ENCODE measurements at places on chromosomes 12 and 14.

DNA sequence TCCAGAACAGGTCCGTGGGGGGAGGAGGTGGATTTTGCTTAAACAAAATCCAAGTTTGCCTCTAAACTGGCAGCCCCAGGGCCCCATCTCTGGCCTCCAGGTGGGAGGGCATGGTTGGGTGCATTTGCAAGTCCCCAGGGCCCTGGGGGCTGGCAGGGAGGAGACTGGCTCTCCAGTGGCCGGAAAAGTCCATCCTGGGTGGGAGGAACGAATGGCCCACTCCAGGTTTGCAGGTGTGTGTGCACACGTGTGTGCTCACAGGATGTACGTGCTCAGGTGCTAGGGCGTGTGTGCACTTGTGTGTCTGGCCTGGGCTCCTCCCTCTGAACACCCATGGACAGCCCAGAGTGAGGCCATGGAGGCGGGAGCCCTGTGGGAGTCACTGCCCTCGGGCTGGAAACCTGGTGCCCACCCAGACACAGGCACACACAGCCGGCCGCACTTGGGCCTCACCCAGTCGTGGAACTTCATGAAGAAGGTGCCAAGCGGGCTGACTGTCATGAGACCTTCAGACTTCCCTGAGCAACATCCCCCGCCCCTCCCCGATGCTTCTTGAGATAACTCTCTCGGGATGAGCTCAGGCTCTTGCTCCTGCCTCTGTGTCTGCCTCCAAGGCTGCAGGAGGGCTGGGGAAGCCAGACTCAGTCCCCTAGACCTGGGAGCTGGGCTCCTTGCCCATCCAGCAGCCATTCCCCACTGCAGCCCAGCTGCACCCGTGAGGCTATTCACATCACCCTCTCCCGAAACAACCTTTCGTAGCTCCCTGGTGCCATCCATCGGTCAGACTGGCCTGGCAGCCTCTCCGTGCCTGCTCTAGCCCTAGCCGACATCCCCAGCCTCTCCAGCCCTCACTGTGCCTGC lies 9.4 kb downstream of the AHNAK2 start:
- no peak for DNase-seq

DNA sequence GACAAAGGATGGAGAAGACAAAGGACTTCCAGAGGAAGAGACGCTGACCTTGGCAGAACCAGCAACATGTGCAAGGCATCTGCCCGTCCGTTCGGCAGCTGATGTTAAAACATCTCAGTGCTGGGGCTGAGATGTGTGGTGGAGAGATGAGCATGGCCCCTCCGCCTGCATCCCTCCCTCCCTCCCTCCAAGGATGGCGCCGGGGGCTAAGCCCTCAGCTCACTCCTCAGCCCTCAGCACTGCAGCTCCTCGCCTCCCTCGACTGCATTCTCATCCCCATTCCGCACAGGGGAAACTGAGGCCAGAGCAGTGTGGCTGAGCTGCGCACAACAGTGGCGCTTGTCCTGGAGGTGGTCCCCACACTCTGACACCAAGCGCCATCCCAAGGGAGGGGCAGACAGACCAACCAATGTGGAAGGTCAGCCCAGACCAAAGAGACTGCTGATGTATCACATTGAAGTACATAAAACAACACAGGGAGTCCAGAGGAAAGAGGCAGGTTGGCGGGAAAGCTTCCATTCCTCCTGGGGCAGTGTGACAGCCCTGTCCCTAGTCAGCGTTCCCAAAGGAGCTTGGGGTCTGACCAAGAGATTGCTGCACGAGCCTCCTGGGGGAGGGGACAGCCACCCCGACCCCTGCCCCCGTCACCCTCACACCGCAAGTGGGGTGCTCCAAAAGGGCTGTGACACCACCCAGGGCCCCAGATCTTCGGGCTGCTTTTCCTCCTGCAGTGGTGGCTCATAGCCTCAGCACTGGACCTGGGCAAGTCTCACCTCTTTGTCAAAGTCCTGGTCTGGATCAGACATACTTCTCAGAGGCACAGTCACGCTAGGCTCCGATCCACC lies 15.1 kb downstream of the AMN start:
- DNase-seq = no peak

DNA sequence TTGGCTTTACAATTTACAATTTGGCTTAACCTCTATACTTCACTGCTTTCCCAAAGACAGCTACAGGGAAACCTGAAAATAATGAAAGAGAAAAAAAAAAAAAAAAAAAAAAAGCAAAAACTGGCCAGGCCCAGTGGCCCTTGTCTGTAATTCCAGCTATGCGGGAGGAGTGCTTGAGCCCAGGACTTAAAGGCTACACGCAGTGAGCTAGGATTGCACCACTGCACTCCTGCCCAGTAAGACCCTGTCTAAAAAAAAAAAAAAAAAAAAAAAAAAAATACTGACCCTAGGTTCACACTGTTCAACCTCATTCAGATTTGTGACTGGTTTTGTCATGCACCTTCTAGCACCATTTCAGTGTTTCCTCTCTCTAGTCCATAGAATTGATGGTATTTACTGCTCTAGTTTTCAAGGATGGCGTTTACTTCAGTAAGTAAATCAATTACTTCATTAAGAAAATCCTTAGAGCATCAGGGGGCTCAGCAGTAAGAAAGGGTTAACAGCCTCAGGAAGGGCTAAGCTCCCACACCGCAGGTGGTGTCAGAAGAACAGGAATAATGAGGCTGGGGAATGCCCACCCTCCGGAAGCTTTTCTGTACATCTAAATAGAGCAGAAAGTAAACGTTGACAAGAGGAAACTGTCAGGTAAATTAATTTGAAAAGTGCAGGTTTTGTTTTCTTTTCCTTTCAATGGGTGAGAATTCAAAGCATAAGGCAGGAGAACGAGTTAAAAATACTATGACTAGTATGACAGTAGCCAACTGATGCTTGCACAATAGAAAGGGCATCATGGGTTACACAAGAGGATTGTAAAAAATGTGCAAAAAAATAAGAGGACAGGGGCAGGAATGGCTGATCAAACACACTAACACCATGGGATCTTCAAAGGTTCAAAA lies 115.0 kb upstream of the MDM1 start:
- no peak for DNase-seq

DNA sequence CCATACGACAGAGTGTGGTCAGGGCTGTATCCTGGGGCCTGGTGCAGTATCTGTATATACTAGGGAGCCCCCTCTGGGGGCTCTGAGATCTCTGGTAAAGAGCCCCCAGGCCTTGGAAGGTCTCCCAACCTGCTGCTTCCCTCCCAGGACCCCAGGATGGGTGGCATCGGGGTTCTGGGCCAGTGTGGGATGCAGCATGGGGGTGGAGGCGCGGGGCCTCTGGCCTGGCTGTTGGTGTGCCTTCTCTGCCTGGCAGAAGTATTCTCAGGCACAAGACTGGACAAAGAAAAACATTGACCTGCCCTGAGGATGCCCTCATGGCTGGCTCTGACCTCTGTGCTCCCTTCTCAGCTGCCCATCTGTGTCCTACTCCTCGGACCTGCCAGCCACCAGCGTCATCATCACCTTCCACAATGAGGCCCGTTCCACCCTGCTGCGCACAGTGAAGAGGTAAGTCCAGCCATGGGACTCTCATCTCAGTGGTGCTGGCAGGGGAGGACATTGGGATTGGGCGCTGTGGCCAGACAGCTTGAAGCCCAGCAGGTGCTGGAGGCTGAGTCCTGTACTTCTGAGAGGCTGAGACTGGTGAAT lies 64.5 kb downstream of the GALNT16 start:
- DNase-seq = no peak

GRCh38 chr14:96754162-96754844 lies 42.9 kb upstream of the VRK1 start:
- DNase-seq = no peak

DNA sequence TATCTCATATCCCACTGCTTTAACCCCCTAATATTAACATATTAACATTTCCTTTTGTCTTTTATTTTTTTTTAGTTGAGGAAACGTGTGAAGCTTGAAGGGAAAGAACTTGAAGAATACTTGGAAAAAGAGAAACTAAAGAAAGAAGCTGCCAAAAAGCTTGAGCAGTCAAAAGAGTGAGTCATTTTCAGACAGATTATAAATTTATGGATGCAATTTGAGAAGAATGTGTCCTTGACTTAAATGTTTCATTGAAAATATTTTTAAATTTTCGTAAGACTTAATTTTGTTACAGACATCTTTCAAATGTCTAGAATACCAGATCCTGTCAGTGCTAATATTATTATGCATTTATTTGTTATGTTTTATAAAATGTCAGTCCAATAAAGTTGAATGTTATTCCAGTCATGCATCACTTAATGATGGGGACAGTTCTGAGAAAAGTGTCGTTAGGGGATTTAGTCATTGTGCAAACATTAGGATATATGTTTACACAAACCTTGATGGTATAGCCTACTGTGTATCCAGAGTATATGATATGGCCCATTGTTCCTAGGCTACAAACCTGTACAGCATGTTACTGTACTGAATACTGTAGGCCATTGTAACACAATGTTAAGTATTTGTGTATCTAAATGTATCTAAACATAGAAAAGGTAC lies 32.6 kb downstream of the CPSF2 start:
- no peak for DNase-seq

- DNase-seq = peak; percentile 70
These were observed 239.1 kb downstream of the SSPN start for GRCh38 chr12:26434299-26435068.

DNA sequence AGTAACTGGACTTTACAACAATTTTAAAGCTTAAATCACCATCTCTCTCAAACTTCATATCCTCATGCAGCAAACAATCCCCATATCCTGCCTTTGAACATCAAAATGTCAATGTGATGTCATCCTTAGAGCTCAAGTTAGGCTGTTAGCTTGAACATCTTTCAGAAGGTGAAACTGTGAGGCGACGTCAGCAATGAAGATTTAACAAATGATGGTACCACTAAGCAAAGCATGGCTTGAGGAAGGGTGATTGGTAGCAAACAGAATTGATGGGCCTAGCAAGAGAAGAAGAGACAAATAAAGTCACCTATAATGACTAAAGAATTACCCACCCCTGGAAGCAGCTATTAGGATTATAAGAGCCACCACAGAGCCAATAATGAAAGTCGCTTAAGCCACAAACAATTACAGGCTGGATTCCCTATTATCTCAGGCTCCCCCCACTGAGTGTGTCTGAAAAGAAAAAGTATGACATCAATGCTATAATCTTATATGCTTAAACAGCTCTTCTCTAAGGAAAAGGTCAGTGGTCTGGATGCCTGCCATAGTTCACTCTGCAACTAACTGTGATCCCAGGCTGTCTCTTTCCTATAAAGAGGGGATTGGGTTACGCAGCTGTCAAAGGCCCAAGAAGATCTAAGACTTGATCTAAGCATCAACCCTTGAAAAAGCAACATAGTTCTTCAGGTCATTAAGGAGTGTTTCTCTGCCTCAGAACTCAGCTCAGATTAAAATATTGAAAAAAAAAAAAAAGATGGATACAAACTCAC lies 18.1 kb downstream of the EGLN3 start:
- DNase-seq = no peak

DNA sequence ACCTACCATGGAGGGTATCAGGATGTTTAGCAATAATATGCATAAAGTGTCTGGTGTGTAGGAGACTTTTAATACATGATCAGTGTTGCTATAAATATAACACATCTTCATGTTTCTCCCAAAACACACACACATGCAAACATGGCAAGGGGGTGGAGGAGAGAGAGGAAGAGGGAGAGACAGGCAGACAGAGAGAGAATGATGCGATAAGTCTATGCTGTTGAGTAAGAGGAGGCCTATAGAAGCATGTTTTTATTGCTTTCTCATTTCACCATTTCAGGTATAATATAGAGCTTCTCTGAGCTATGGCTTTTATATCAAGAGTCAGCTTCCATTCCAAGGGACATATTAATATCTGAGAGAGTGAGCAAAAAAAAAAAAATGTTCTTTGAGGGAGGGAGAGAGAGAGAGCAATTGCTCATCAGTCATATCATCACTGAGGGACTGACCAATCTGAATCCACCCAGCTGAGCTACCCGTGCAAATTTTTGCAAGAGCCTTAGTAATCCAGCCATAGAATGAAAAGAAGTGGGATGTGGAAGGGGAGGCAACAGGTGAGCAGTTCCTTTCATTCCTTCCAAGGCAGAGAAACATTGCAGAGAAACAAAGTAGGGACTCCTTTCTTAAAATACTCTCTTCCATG lies 54.8 kb upstream of the RASSF8 start:
- no peak for DNase-seq

DNA sequence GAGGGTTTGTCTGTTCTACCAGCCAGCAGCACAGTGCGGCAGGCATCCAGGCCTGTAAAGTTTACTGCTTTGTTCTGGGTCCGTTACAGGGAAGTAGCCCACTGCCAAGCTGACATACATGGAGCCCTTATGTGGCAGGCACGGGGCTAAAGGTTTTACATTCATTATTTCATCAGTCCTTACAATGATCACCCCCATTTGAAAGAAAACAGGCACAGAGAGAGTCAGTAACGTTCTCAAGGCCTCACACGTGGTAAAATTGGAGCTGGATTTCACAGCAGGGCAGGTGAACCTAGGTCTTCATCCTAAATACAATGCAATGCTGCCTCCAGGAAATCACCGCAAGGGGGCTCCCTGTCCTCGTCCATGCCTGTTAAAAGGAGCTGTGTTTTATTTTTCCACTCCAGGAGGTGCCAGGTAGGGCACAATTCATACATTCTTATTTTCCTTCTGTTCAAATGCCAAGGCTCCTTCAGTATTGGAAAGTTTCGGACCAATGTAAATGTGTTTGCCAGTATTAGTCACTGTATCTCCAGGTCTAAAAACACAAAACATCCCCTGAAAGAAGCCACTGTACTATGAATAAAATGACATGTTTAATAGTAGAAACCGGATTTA lies 172.2 kb upstream of the GZMB start:
- no peak for DNase-seq

DNA sequence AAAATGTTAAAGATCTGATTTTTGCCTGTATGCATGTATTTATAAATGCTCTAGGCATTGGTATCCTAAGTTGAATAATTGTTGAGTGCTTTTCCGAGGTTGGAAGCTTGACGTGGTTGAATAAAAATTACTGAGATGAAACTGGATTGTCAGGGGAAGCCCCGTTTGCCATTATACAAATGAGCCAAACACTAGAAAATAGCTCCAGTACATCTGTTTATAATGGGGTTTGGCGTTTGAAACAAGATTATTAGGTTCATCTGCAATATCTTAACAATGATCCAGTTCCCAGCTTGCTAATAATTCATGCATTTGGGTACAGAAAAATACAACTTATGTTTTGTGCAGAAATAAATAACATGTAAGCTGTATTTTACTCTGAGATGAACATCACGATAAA lies 789.6 kb downstream of the GALC start:
- no peak for DNase-seq

DNA sequence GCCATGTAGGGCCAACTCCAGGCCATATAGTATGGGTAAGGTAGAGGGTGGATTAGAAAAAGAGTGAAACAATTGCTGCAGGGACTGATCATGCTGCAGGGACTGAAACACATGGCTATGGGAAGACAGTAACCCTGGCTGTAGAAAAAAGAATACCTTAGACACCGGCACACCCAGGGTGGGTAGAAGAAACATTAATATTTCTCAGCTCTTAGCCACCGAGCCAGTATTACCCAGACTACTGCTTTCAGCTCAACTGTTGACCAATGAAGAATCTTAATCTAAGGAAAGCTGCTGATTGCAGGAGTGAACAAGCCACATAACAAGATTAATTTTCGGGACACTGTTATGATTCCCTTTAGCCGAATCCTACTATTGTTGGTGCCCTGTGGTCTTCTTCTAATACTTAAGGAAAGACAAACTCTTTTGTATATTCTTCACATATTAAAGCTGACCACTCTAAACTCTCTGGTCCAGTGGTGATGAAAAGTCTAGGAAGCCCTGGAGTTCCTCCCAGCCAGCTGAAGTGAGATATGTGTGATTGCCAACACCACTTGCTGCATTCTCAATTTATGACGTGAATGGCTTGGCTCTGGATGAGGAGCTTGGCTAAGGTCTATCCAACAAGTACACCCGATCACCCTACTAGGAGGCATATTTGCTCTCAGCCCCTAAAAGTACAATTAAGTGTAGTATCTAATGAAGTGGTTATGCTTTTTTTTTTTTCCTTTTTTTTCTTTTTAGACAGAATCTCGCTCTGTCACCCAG lies 69.2 kb downstream of the NOVA1 start:
- peak; percentile 7 for DNase-seq

Measured in globus pallidus (tissue), 1 donor.